ENCODE measurements at places on chromosomes 4 and X.

- no peak for DNase-seq
These were observed 65.7 kb upstream of the CITED1 start for GRCh38 chrX:72371405-72371804.

DNA sequence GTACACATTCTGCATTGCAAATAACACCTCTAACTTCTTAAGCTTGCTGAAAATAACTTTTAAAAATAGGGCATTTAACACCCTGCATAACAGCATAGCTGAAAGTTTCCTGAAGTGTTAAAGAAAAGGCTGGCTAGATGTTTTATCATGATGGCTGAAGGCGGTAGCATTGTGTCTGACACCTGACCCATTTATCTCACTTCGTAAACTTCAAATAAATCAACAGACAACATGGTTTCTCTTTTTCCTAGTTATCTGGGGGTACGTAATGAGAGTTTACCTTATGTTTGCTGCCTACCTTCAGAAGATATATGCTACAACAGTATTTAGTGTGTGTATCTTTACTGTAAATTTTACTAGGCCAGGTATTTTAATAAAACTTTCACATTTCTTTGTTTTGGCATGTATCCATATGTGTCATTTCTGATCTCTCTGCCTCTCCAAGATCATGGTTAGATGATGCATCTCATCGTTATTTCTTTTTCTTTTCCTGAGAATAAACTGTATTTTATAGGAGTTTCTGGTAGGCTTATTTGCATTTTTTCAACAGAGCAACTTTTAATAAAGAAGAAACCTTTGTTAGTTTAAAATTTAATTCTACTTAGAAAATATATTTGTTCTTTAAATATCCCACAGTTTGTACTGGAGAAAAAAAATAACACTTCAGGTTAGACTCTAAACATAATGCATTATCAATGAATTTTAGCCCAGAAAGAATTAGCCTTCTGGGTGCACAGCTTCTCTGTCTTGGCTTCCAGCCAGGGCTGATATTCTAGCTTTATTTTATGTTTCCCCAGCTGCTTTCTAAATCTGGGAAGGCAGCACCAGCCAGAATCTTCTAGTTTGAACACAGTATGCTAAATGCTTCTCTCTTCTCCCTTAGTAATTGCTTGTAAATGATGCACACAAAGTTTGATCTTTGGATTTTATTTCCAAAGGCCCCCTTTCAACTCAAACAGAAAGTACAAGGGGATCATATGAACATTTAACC is 2.9 kb downstream of the NDST4 start:
- DNase-seq: no peak

DNA sequence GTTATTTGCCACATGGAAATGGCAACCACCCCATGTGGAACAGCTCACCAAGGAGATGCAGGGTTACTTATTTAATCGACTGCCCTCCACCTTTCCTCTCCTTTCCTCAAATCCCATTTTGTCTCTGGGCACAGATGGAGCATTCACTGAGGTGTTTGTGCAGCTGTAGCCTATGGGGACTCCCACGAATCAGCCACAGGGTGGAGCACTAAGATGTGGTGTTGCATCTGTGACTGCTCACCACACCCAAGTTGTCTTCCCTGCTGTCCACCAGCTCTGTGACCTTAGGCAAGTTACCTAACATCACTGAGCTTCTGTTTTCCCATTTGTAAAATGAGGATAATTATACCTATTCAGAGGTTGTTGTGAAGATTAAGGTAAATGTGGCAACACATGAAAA is 252.4 kb upstream of the CPEB2 start:
- no peak for DNase-seq

GRCh38 chr4:38213083-38213805 is 253.0 kb downstream of the PTTG2 start:
- DNase-seq: no peak

DNA sequence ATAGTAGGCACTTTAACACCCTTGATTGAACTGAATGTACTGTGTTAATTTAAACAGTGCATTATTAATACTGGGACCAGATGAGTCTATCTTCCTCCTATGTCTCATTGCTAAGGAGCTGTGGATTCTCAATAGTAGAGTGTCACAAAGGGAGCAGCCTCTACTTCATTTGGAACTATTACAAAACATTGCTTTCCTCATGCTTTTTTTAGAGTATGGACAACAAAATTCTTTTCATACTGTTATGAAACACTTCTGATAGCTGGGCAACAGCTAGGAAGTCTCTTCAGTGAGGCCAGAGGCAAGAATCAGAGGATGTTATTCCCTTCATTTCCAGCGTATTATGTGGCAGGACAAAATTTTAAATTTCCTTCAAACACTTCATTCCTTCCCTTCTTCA is 160.8 kb downstream of the FBXO8 start:
- DNase-seq: no peak

- no peak for DNase-seq
These were observed 612 bp downstream of the MAGED2 start for GRCh38 chrX:54808109-54808604.

- DNase-seq: no peak
These were observed 62.4 kb upstream of the MTM1 start for GRCh38 chrX:150506020-150506419.

GRCh38 chr4:138032222-138032621 is 209.9 kb downstream of the SLC7A11 start:
- DNase-seq: no peak

DNA sequence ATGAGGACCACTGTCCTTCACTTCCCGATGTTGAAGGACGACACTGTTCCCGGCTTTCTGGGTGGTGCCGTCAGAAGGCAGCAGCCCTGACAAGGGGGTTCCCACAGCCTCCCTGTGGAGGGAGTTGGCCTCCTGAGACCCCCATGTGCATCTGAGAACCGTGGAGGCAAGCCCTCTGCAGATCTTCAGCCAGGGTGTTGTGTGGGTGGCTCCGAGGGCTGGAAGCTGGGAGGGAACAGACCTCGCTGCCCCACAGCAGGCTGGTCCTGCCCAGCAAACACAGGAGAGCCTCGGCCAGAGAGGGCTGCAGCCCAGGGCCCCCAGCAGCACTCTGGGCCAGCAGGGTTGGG is 16.2 kb downstream of the DGKQ start:
- DNase-seq: no peak

DNA sequence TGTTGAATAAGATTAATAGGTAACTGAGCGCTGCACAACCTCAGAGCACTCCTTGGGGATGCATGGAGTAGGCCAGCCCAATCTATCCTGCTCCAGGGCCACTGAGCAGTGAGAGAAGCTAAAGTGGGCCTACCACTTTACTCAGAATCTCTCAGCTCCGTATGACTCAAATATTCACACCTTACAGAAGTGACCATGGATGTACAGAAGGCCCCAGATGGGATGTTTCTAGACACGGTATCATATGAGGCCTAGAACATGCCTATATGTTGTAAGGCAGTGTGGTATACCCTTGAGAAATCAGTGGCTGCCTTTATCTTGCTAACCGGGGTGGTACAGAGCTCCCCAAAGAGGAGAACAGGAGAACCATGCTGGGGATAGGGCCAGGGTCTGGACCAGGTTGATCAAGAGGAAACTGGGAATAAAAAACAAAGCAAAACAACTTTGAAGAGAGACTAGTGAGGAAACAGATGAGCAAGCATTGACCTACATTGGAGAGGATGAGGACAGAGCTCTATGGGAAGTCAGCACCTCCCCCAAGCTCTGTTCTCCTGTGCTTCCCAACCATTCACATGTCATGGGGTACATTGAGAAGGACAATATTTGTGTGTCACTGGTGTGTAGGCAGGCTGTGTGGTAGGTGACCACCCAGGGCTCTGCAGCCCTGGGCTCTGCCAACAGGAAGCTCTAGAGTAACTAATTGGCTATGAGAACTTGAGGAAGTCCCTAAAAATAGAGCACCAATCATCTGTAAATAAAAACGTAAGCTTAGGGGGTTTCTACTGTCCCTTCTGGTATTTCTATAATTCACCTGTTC is 31.4 kb downstream of the HOPX start:
- DNase-seq: no peak

GRCh38 chrX:1273896-1274295 is 5.3 kb downstream of the CSF2RA start:
- DNase-seq: no peak

GRCh38 chr4:55723403-55723802 is 87.3 kb upstream of the NMU start:
- no peak for DNase-seq

DNA sequence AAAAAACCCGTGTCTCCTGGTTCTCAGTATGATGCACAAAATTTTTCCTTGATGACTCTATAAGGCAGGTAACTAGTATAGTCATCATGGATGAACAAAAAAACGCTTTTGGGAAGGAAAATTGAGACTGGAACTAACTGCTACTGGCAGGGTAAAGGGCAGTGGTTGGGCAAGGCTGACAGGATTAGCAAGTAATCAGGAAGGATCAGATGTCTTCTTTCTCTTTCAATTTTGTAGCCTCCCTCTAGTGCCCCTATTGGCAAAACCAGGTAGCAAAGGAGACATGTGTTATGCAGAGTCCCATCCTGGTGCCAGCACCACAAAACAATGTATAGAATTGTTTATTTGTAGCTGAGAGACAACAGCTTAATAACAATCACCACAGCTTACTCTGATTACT is 12.8 kb upstream of the SLITRK4 start:
- DNase-seq: no peak
